Stimulated activated naive CD8-positive, alpha-beta T cell treated with anti-CD3 and anti-CD28 coated beads, Interleukin-15, amount 100 ng/mL, for 72 hours (primary cell): ENCODE measurements at places on chromosomes 6 and 20.
A peak's percentile ranks its signal among the peaks of the same experiment; 100 is the strongest.

DNA sequence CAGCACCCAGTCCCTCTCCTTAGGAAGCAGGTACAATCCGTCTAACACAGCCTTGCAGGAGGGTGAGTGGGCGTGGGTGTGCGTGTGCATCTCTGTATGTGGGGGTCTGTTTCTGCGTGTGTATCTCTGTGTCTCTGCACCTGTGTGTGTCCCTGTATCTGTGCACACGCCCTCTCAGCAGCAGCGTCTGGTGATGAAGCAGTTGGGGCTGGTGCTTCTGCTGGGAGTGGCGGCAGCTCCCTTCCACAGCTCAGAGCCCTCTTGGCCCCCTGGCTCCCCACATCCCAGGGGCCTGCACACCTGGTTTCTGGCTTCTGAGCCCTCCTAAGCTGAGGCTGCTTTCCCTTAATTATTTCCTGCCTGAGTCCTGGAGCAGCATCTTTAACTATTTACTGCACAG, 49.5 kb upstream of the CCDC167 start:
- no peak for DNase-seq

GRCh38 chr6:111606620-111607115, 990 bp upstream of the TRAF3IP2 start:
- DNase-seq: no peak

- no peak for DNase-seq
Observed at GRCh38 chr6:114167583-114168576, 174.9 kb downstream of the HS3ST5 start.

GRCh38 chr6:71386215-71386614, 97.6 kb downstream of the OGFRL1 start:
- no peak for DNase-seq

- no peak for DNase-seq
Observed at GRCh38 chr6:117668736-117669135, 6.5 kb upstream of the NUS1 start.

DNA sequence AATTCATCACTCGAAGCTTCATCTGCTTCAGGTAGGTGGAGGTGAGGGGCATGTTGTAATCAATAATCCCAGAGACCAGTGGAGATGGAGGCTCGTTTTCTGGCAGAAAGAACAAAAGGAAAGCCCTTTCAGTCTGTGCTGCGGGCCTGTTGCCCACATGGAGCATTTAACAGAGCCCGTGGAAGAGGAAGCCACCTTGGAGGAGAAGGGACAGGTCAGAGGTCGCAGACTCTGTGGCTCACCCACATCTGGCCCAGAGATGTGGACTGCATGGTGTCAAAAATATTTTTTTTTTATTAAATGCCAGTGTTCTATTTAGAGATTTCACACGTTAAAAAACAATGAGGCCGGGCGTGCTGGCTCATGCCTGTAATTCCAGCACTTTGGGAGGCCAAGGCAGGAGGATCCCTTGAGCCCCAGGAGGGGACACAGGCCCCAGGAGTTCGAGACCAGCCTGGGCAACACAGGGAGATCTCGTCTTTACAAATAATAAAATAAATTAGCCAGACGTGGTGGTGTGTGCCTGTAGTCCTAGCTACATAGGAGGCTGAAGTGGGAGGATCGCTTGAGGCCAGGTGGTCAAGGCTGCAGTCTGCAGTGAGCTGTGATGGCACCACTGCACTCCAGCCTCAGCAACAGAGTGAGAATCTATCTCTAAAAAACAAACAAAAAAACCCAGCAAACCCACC, 73.6 kb downstream of the NOL4L start:
- DNase-seq: no peak

DNA sequence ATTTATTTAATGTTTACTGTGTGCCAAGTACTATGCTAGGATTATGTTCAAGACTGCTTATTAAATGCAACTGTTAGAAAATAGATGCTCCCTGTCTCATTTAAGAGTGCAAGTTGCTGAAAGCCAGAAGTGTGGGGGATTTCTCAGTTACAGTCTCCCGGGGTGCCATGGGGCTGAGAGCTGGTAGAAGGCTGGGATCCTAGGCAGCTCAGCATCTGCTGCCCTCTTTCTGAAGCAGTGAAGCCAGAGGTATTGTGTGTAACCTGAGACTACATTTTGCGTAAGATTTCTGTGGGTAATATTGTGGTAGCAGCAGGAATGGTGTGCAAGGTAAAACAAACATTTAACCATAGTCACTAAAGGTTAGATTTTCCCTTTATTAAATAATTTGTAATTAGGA, 120.6 kb downstream of the AKAP7 start:
- DNase-seq: no peak

GRCh38 chr6:34773916-34774315, 16.6 kb downstream of the SNRPC start:
- DNase-seq: no peak

DNA sequence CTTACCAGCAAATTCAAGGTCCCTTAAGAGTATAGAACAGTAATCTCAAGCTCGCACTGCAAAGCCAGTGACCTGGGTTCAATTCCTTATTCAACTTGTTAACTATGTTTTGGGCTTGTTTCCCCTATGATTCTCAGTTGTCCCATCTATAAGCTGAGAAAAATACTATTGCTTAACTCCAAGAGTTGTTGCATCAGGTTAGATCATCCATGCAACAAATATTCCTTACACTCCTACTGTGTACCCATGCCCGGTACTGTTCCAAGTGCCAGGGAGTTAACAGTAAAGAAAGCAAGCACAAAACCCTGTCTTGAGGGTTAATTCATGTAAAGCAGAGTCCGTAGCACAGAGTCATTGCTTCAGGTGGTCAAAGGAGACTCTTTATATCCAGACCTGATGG, 247.3 kb downstream of the MAFB start:
- DNase-seq: no peak

DNA sequence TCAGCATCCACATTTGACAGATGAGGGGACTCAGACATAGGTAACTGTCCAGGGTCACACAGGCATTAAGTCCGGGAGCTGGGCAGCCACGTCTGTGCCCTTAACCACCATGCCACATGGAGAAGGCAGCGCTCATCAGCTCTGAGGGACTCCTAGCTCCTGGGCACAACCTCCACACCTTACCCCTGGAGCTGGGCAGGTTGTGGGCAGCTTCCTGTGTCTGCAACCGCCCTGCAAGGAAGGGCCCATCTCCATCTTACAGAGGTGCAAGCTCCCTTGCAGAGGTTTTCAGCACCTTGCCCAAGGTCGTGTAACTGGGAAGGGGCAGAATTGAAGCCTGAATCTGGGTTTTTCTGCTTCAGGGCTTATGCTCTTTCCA, 7.9 kb downstream of the CCDC167 start:
- DNase-seq: no peak

DNA sequence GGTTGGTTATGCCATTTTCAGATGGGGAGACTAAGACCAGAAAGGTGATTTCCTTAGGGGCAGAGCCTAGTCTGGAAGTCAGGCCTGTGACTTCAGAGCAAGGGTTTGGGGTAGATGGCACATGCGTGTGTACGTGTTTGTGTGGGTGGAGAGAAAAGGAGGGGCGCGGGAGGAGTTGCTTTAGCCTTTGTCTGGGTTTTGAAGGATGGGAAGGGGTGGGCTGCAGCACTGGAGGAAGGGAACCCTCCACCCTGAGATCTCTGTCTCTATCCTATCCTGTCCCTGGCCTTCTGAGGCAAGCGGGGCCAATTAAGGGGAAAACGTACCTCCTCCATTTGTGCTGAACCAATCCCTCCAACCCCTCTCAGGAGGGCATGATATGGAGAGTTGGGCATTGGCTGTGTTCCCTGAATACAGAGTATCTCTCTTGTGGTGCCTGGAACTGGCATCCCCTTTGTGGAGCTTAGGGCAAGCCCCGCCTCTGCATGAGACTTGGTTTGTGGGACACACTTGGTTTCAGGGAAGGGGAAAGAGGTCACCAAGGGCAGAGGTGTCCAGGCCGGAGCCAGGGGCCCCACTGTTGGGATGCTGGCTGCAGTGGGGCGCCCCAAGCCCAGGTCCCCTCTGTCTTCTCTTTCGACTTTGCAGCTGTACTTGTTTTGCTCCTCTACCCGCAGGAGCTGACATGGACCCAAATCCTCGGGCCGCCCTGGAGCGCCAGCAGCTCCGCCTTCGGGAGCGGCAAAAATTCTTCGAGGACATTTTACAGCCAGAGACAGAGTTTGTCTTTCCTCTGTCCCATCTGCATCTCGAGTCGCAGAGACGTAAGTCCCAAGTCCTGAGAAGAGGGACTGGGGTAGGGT, at the start of gene DBNDD2:
Gene DBNDD2 (plus strand): TSS at position 507 of the 863 bp plus-strand sequence. CDS start 179 bp downstream, at position 686.
- peak; percentile 28 for DNase-seq

GRCh38 chr6:166197361-166197760, 29.7 kb upstream of the TBXT start:
- DNase-seq: no peak

DNA sequence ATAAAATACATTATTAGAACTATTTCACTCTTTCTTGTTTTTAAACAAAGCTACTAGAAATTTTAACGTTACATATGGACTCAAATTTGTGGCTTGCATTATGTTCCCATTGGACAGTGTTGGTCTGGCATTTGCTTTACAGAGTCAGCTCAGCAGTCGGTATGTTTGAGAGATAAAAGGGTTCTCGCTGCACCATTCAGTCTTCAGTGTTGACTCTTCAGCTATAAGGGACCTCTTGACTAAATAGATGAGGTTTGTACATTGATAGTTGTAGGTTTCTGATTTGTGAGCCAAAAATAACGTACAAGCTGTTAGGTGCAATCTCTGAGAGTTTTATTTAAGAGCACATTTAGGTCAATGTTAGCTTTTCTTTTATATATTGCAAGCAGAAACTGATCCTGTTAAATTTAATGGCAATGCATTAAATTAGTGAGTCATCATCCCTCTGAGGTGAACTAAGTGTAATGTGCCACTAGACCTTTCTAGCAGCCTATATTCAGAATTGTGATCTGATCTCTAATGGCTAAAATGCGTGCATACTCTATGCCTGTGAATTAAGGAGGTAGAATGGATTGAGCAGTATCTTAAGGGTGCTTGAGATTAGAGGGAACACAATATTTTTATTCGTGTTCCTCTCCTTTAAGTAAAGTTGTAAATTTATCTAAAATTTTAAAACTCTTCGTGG, 485.6 kb upstream of the SYNCRIP start:
- no peak for DNase-seq

- no peak for DNase-seq
Observed at GRCh38 chr6:138492113-138492512, 7.2 kb downstream of the NHSL1 start.

DNA sequence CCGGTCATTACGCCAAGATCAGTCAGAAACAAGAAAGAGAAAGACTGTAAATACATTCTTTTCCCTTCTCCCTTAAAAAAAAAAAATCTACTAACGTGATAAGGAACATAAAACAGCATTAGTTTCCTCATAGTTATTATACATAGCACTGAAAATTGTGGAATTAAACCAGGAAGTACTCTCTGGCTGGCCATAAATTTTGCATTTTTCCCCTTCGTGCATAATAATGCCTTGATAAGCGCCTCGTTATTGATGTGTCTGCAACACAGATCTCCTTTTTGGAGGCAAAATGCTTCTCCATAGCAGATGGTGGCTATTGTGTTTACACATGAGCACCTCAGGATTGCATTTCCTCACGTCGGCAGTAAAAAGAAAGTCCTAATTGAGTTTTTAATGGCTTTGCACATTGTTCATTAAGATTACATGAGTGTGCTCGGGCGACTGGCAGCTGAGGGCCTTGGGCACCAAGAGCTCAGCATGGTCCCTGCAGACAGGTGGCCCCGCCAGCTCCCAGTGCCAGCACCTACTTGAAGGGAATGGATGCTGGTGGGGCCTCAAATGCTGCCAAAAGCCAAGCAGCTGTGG, 394.5 kb downstream of the PTPRT start:
- DNase-seq: no peak

- DNase-seq: no peak
Observed at GRCh38 chr6:163036160-163036645, 308.4 kb downstream of the PACRG start.

DNA sequence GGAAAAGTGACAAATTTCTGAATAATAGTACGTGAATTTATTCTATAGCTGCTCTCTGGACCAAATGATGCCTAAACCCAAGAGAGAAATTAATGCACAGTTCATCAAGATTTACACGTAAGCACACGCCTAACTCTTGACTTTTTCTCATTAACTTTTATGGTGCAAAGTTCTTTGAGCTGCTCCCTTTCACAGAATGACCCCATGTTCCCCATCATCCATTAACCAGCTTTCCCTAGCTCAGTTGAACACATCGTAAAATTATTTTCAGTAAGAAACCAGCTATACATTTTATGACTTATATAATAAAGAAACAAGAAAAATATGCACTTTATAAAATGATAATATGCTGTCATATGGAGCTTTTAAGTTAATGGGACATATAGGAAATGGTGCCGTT, 54.3 kb downstream of the ID4 start:
- DNase-seq: no peak
